CD8-positive, alpha-beta memory T cell (primary cell): ENCODE measurements at places on chromosomes 2 and 18.

GRCh38 chr18:3508576-3509549 is 58.9 kb downstream of the TGIF1 start:
- DNase-seq: no peak

GRCh38 chr2:155442755-155443372 is 744.4 kb downstream of the KCNJ3 start:
- DNase-seq: no peak

DNA sequence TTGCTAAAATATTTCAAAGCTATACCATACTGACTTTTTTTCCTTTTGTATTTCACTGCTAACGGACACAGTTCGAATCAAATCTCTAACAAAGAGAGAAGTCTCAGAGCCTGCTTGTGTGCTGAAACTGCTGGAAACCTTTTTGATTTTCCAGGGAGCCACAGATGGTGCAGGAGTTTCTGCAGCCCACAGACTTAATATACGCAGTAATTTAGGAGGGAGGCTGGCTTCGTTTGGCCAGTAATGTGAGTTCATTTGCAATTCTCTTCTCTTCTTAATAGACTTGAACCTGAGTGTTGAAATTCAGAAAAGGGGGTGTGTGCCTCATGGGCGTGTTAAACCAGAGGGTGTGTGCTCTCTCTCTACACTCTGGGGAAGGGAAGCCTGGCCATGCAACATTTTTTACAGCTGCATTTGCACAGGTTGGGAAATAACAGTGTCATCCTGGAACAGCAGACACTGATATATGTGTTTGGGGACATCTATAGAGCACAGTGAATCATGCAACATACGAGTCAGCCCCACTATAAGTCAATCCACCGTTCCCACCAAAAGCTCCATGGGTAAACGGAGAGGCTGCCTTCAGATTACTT is 333.0 kb downstream of the CLIP4 start:
- DNase-seq: no peak

DNA sequence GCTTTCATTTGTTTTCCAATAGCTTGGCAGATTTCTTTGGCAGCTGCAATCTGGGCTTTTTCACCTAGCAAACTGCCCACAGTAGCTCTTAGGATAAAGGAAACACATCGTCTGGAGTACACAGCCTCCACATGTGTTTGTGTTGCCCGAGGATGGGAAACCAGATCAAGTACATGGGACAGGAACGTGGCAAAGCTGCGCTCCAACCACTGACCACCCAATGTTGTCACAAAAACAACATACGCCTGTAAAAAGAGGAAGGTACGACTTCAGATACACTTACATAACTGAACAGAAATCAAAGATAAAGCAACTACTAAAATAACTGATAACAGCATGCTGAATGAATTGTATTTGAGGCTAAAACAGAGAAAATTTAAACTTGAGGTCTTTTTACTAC is 15.5 kb downstream of the HEATR5B start:
- DNase-seq: no peak

DNA sequence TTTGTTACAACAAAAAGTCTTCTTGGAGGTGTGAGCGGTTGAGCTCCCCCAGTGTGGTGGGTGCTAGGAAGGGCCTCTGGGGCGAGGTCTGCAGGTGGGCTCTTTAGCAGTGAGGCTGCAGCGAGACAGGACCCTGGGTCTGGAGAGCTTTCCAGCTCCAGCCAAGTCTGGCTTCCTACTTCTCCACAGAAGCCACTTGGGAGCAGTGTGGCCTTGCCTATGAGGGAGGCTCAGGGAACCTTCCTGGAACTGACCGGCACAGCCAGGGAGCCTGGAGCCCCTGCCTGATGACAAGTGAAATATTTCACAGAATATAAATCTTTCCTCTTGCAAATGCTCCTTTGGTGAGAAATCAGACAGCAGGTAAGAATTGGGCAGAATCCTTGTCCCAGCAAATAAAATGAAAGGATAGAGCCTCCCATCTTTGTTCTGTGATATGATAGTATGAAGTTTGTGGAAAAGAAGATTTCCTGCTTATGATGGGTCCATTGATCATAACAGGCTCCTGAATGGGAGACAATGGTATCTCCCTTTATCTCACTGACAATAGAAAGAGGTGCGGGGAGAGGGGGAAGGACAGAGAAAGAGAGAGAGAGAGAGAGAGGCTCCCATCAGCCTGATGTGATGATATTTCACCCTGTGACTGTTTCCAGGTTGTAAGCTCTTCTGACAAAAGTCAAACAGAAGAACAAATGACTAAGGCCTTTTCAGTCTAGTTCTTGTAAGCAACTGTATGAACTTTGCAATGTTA is 289.8 kb upstream of the SPRED2 start:
- DNase-seq: no peak

DNA sequence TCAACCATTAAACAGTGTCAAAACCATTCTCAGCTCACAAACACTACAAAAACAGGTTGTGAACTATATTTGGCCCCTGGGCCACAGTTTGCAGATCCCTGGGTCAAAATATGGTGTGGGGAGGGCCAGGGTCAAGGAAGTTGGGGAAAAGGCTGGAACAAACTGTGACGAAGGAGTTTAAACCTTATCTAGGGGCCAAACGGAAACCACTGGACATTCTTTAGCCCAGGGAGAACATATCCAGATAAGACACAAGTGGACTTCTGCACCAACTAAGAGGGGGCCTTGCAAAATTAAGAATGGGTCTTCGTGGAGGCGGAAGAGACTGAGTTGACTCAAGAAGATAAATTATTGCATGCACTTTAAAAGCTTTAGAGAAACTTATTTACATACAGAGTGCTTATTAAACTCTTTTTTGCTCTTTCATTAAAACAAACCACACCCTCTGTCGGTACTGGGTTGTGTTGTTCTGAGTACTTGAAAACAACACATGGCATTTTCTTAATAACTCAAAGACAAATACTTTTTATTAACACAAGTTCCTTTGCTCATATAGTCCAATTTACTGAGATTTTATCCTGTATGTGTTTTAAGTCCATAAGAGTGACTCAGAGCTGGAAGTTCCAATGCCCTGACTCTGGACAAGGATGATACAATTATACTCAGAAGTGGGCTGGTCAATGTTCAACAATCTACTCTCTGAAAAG is 5.3 kb upstream of the ASAP2 start:
- DNase-seq: no peak

GRCh38 chr2:219983836-219984235 is 356.4 kb downstream of the SLC4A3 start:
- DNase-seq: no peak

DNA sequence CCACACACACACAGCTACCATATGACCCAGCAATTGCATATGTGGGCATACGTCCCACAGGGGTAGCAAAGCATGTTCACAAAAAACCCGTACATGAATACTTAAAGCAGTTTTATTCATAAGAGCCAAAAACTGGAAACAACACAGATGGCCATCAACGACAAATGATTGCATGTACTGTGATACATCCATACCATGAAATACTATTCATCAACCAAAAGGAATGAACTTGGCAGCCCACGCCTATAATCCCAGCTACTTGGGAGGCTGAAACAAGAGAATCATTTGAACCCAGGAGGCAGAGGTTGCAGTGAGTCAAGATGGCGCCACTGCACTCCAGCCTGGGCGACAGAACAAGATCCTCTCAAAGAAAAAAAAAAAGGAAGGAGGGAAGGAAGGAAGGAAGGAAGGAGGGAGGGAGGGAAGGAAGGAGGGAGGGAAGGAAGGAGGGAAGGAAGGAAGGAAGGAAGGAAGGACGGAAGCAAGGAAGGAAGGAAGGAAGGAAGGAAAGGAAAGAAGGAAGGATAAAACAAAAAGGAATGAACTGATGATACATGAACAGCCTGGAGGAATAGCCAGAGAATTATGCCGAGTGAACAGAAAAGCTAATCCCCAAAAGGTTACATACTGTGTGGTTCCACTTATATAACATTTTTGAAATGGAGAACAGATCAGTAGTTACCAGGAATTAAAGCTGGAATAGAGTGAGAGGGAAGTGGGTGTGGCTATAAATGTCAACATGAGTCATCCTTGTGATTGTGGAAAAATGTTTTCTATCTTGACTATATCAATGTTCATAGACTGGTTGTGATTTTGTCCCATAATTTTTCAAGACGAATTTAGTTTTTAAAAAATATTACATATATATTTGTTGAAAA is 19.6 kb upstream of the YPEL5 start:
- no peak for DNase-seq

DNA sequence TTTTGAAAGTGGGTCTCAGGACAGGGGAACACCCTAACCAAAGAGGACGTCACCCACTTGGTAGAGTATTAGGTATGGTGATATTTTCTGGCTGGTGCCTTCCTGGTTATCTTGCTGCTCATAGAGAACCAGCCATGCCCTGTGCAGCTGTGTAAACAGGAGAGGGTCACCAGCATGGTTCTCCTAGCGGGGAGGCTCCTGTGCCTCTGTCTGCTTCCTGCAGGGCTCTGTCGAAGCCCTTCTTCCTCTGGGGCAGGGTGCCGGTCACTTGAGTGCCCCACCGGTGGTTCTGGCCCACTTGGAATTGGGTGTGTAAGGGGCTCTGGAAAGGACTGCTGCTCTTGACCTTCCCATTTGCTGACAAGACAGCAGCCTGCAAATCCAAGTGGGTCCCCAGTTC is 131.6 kb upstream of the MSH6 start:
- no peak for DNase-seq

- DNase-seq: no peak
Measured at GRCh38 chr2:217120429-217120828, 260.6 kb upstream of the TNP1 start.

DNA sequence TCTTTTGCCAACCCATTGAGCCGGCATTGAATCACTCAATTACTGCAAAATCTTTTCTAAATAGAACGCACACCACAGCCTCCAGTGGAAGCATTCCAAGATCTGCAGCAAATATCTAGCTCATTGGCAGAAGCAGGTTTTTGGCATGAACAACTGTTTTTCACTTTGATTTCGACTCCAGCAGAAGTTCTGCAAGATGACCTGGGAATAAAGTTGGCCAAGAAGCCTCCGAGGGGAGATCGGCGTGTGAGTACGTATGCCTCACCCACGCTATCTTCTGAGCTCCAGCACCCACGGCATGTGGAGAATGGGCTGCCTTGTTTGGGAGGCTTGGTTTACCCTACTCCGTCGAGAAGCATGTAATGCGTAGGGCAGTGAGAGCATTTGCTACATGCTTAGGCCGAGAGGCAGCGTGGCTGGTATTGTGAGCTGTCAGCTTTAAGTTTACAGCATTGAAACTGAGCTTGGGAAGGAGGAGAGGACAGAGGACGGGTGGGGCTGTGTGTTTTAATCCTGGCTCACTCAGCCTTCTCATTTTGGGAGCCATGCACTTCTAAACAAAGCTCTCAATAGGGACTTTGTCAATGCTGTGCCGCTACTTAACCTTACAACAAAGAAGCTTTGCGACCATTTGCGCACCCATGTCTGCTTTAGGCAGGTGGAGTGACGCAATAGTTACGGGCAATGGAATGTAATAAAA is 10.5 kb downstream of the PCARE start:
- DNase-seq: no peak

GRCh38 chr2:66418381-66418780 is 16.5 kb upstream of the MEIS1 start:
- no peak for DNase-seq

GRCh38 chr2:15772086-15772595 is 168.2 kb upstream of the MYCN start:
- DNase-seq: no peak

DNA sequence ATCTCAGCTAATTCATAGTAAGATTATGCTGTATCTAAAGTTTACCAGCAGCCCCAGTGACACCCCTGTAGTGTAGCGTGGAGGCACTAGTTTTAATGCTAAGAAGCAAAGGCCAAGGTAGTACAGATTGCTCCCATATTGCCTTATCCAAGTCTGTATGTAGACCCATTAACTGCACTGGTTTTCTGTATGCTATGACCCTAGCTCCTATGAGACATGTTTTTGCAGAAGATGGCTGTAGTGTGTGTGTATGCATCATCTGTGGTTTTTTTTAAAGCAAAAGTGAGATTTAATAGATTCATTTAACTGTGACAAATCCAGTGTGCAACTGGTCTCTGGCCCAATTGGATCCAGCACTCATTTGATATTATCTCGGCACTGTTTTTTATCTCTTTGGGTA is 86.5 kb downstream of the HAUS1 start:
- no peak for DNase-seq
